Astrocyte (in vitro differentiated cells and primary cell): ENCODE measurements at places on chromosomes 3 and 15.
A peak's percentile ranks its signal among the peaks of the same experiment; 100 is the strongest.

- peak; percentile 61 for DNase-seq
These were observed 67.6 kb downstream of the FNDC3B start for GRCh38 chr3:172106989-172107388.

- DNase-seq = no peak
These were observed 9.8 kb upstream of the SLC6A1 start for GRCh38 chr3:10982782-10983181.

DNA sequence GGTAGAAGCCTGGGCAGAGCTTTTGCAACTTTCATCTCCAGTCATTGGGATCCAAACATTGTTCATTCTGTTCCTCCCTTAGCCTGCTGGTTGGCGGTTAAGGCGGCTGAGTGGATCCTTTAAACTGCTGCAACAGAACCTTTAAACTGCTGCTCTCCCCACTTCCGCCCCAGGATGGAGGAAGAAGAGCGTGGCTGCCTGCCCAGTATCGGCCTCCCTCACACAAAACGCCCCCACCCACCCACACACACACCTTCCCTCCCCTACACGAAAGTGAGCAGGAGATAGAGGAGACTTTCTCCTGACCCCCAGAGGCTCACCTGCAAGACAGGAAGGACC, 460 bp upstream of the ZMAT3 start:
- DNase-seq = peak; percentile 18

- DNase-seq = peak; percentile 88
These were observed 66.4 kb downstream of the PTPRG start for GRCh38 chr3:61627768-61628185.

GRCh38 chr15:67331676-67332075, 77.1 kb downstream of the IQCH start:
- DNase-seq = no peak

DNA sequence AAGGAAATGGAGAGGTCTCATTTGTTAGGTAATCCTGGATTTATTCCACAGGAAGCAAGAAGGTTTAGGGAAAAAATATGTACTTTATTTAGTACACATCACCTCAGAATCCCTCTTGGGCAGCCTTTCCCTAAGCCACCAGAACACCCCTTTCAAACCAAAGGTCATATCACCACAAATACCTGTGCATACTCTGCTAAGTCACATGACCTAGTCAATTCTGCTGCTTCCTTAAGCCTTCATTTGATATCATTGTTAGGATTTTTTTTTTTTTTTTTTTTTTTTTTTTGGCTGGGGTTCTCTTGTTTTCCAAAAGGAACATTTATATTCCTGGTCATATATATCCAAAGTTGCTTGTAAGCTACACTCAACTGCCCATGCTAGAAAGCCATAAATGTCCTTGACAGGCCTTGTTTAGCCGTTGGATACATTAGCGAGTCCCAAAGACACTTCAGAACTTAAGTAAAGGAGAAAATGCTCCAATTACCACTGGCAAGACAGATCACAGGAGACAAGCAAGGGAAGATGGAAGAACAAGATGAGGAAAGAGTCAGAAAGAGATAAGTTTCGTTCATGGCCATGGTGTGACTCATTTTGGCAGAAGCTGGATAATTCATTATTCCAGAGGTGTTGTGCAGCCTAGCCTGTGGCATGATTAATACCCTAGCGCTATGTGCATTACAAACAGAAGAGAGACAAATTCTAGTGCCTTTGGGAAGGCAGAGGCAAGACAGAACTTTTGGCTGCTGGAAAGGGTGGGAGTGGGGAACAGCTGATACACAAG, 155.6 kb upstream of the SLC2A2 start:
- DNase-seq = peak; percentile 88

DNA sequence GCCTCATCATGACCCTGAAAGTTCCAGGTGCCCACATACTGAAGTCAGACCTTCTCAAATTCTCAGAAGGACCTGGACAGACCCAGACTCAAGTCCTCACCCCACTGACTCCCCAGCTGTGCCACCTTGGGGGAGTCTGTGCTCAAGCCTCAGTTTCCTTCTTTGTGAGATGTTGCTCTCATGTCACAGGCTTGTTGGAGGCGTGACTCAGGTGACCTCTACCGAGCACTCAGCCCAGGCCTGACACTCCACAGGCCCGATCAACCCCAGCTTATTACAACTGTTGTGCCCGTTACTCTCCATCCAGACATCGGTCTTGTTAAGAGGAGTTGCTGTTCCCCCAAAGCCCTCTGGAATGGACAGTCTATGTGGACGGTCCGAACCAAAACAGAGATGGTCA, 276.1 kb upstream of the LYSMD4 start:
- DNase-seq = no peak

- peak; percentile 64 for DNase-seq
These were observed at the start of gene WDR76 for GRCh38 chr15:43826508-43827341. Gene WDR76 (plus strand): TSS chr15:43827002. CDS start chr15:43827033, 31 bp downstream.
